Activated CD4-positive, alpha-beta T cell treated with anti-CD3 and anti-CD28 coated beads, Interleukin-2, amount 10 ng/mL, durations not matched to agents 24 days and 14 days (primary cell): ENCODE measurements at places on chromosomes 2 and 18. TPM values are rescaled to one million over a fixed set of nuclear protein-coding genes. Genes with fewer than 3 reads are reported as not detected.

GRCh38 chr18:2036086-2036485 lies 535.2 kb downstream of the METTL4 start:
- DNase-seq = no peak
- no peaks in the 10 kb centered on the region for H3K27me3 ChIP-seq
- no peak overlapping the region for H3K4me3 ChIP-seq
- no peaks in the 10 kb centered on the region for H3K4me1 ChIP-seq

DNA sequence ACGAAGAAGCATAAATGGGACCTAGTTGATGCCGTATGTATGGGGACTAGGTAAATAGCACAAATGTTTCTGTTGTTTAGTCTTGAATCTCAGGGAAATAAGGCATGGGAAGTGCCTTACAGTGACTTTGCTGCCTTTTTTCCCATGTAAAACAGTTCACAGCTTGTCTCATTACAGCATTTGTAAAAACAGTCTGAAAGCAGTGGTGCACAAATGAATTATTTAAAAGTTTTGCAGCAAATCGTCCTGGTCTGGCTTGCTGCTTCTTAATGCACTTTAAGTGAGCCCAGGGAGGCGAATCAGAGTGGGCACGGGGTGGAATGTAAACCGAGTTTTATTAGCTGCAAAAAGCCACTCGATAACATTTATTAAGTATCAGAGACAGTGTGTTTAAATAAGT lies 302.0 kb upstream of the ETAA1 start:
- no peaks in the 10 kb centered on the region for H3K36me3 ChIP-seq
- no peak overlapping the region for H3K4me3 ChIP-seq
- H3K27ac ChIP-seq = no peak overlapping the region
- DNase-seq = no peak

DNA sequence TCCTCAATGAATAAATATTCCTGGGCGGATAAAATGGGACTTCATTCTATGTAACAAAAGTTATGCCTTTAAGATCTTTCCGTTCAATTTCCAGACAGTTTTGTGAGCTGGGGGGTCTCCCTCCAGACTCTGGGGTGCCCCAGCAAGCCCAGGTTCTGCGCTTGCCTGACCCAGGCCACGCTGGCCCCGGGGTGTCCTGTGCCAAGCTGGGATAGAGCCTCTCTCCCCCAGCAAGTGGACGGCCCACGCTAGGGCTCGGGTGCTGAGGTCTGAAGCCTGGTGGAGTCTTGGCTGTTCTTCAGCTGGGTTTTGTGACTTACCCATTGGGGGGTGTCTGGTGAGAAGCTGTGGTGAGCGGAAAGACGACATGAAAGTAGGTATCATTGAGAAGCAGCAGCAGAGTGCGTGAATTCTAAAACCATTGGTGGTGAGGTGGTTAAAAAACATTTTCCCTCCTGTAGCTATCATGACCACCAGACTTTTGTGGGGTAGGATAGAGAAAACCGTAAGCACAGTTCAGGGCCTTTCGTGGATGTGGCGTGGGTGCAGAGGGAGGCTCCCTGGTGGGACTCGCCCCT lies 346.8 kb downstream of the ANAPC1 start:
- H3K27ac ChIP-seq = no peak overlapping the region
- DNase-seq = no peak
- peaks cover 31% of the 10 kb centered on the region for H3K4me1 ChIP-seq
- H3K4me3 ChIP-seq = no peak overlapping the region
- peaks cover 7% of the 10 kb centered on the region for H3K36me3 ChIP-seq

DNA sequence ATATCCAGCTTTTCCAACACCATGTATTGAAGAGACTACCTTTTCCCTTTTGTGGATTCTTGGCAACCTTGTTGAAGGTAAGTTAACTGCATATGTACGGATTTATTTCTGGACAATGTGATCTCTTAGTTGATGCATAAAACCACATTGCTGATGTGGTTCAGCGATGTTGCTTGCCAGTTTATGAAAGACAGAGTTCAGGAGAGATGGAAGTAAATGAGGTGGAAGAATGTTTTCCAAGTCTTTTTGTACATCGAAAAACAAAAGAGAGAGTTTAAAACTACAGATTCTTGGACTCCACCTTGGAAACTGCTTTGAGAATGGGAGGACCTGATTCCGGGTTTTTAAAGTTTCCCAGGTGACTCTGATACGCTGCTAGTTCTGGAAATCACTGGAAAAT lies 43.8 kb downstream of the MOB4 start:
- H3K27ac ChIP-seq = no peak overlapping the region
- H3K36me3 ChIP-seq = peaks cover 57% of the 10 kb centered on the region
- no peak for DNase-seq

DNA sequence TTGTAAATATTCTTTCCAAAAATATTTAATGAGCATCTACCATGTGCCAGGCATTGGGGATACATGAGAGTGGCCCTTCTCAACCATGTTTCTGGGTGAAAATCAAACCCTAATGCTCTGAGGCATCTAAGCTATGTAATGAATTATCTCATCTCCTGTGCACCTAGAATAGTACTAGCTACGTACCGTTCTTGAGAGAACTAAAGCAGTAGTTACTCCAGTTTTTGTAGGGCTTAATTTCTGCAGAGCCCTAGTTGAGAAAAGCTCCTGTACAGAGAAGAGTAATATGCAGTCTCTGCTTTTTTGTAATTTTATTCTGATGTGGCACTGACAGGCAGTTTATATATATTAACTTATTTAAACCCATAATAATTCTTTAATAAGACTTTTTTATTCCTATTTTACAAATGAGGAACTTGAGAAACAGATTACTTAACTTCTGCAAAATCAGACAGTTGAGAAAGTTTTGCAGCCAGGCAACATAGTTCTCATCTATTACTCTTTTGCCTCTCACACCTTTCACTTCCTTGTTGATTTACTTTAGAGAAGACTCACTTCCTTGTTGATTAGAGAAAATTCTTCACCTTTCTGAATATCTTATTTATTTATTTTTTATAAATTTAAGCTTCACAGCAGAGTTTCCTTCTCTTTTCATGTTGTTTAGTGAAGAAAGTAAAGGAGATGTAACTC lies 3.1 kb downstream of the SPOPL start:
- peaks cover 11% of the 10 kb centered on the region for H3K36me3 ChIP-seq
- no peak for DNase-seq
- H3K4me3 ChIP-seq = peak overlapping the region; percentile 97
- peaks cover 34% of the 10 kb centered on the region for H3K4me1 ChIP-seq
- no peak overlapping the region for H3K27ac ChIP-seq
- peaks cover 4% of the 10 kb centered on the region for H3K27me3 ChIP-seq

DNA sequence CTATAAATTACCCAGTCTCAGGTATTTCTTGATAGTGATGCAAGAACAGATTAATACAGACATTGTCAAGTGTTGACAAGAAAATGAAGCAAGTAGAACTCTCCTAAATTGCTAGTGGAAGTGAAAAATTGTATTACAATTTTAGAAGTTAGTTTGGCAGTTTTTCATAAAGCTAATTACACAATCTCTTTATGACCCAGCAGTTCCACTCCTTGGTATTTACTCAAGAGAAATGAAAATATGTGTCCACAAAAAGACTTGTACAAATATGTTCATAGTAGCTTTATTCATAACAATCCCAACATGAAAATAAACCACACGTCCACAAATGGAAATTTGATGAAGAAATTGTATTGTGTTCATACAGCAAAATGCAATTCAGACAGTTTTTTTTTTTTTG lies 49.4 kb downstream of the PDE1A start:
- no peak overlapping the region for H3K27ac ChIP-seq
- H3K4me3 ChIP-seq = no peak overlapping the region

GRCh38 chr2:46180189-46180588 lies 117.0 kb upstream of the EPAS1 start:
- H3K4me1 ChIP-seq = peaks cover 20% of the 10 kb centered on the region
- no peaks in the 10 kb centered on the region for H3K27me3 ChIP-seq
- H3K27ac ChIP-seq = peak overlapping the region; percentile 55
- DNase-seq = no peak
- no peaks in the 10 kb centered on the region for H3K36me3 ChIP-seq
- H3K4me3 ChIP-seq = no peak overlapping the region

GRCh38 chr2:156538083-156538504 lies 101.9 kb downstream of the GPD2 start:
- H3K4me3 ChIP-seq = no peak overlapping the region
- H3K36me3 ChIP-seq = peaks cover 5% of the 10 kb centered on the region
- no peaks in the 10 kb centered on the region for H3K27me3 ChIP-seq
- DNase-seq = no peak

DNA sequence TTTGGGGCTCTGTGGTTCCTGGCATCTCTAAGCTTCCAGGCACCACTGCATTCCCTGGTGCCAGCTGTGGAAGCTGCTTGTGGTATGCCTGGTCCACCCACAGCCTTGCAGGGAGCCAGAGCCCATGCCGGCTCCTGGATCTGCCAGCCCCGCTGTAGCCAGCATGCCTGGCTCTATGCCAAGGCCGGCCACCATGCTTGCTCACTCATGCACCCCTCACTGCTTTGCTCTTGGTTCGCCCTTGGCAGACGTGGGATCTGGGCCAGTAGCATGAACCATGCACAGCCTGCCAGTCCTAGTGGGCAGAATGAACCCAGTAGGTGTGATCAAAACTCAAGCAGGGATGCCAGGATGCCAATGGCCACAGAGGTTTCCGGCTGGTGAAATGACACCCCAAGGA lies 634.2 kb upstream of the TMEFF2 start:
- no peak overlapping the region for H3K27ac ChIP-seq
- H3K4me1 ChIP-seq = no peaks in the 10 kb centered on the region
- H3K4me3 ChIP-seq = no peak overlapping the region

- no peak overlapping the region for H3K4me3 ChIP-seq
- H3K27ac ChIP-seq = no peak overlapping the region
- no peak for DNase-seq
Measured at GRCh38 chr2:236636714-236637470, 67.3 kb downstream of the ACKR3 start.

GRCh38 chr2:76019128-76019527 lies 308.4 kb upstream of the GCFC2 start:
- no peaks in the 10 kb centered on the region for H3K36me3 ChIP-seq
- no peaks in the 10 kb centered on the region for H3K4me1 ChIP-seq
- no peak overlapping the region for H3K27ac ChIP-seq
- H3K4me3 ChIP-seq = no peak overlapping the region
- no peak for DNase-seq

DNA sequence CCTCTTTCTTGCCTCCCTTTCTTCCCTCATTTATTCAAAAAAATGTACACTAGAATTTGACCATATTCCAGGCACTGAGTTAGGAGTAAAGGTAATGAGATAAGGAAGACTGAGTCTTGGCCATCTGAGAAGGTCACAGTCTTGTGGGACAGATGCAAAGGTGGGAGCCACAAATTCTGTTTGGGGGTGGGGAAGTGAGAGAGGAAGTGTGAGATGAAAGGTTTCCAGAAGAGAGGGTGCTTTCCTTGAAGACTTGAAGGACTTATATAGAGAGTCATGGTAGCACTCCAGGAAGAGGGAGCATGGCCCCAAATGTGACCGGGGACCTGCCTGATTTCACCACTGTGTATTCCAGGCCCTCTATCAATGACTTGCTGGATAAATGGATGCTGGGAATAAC lies 320.6 kb downstream of the LPIN1 start:
- H3K4me3 ChIP-seq = no peak overlapping the region
- DNase-seq = no peak
- no peak overlapping the region for H3K27ac ChIP-seq
- peaks cover 2% of the 10 kb centered on the region for H3K4me1 ChIP-seq
- peaks cover 11% of the 10 kb centered on the region for H3K27me3 ChIP-seq

DNA sequence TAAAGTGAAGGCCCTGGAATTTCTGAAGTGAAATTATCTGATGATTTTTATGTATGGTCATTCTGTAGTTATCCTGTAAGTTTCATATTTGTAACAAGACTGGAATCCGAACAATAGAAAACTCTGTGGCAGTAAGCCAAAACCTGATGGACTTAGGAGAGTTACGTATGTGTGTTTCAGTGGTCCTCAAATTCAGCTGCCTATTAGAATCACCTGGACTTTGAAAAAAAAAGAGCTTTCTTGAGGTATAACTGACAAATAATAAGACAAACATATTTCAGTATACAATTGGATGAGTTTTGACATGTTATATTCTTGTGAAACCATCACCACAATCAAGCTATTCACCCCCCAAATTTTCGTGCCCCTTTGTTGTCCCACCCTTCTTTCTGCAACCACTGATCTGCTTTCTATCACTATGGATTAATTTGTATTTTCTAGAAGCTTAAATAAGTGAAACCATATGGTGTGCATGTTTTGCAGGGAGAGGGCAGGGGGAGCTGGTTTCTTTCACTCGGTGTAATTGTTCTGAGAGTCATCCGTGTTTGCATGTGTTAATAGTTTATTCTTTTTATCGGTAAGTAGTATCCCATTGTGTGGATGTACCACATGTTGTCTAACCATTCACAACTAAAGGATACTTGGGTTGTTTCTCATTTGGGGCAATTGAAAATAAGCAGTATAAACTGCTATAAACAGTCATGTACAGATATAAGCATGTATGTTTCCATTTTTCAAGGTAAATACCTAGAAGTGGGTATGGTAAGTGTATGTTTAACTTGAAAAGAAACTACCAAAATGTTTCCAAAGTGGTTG lies 50.2 kb upstream of the EML4 start:
- peak overlapping the region; percentile 25 for H3K27ac ChIP-seq
- H3K4me3 ChIP-seq = no peak overlapping the region
- peaks cover 37% of the 10 kb centered on the region for H3K4me1 ChIP-seq
- H3K36me3 ChIP-seq = peaks cover 18% of the 10 kb centered on the region
- no peak for DNase-seq

DNA sequence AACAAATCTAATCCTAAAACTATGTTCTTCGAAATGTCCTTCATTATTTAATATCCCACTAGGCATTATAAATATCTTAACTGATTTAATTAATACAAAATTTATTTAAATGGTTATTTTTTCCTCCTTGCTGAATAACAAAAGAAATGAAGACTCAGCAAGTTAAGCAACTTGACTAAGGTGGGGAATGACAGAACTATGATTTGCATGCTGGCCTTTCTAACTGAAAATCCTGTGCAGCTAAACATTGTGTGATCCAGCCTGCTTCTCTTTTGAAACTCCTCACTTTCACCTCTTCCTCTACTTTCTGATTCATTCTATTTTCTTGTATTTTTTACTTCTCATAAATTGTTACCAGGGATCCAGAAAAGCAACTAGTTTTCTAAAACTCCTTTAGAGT lies 132.0 kb downstream of the CALCRL start:
- no peaks in the 10 kb centered on the region for H3K4me1 ChIP-seq
- H3K27me3 ChIP-seq = no peaks in the 10 kb centered on the region
- no peak overlapping the region for H3K4me3 ChIP-seq
- H3K36me3 ChIP-seq = no peaks in the 10 kb centered on the region

GRCh38 chr2:158034198-158034866 lies 67.3 kb upstream of the UPP2 start:
- H3K4me3 ChIP-seq = no peak overlapping the region
- no peaks in the 10 kb centered on the region for H3K4me1 ChIP-seq
- no peaks in the 10 kb centered on the region for H3K36me3 ChIP-seq
- H3K27ac ChIP-seq = no peak overlapping the region
- H3K27me3 ChIP-seq = peaks cover 25% of the 10 kb centered on the region
- peak; percentile 74 for DNase-seq

C2orf66 gene
- 0.17 and 0.33 TPM in 2 replicates for total RNA-seq

PROKR1 gene
- total RNA-seq = not detected in 2 replicates

GPR39 gene
- total RNA-seq = not detected in 2 replicates

LYPD6 gene
- total RNA-seq = not detected in 2 replicates

SPATS2L gene
- total RNA-seq = 42.0 and 42.9 TPM in 2 replicates

KCNIP3 gene
- total RNA-seq = 0.28 TPM in 1 of 2 replicates, not detected in the other

CREB1 gene
- total RNA-seq = 106 and 107 TPM in 2 replicates

TRMT61B gene
- 18.9 and 20.1 TPM in 2 replicates for total RNA-seq

MC4R gene
- total RNA-seq = not detected in 2 replicates
